ENCODE measurements at places on chromosomes 3 and 15.
A peak's percentile ranks its signal among the peaks of the same experiment; 100 is the strongest.

GRCh38 chr15:78944202-78944625 is 632 bp downstream of the CTSH start:
- no peak for DNase-seq

DNA sequence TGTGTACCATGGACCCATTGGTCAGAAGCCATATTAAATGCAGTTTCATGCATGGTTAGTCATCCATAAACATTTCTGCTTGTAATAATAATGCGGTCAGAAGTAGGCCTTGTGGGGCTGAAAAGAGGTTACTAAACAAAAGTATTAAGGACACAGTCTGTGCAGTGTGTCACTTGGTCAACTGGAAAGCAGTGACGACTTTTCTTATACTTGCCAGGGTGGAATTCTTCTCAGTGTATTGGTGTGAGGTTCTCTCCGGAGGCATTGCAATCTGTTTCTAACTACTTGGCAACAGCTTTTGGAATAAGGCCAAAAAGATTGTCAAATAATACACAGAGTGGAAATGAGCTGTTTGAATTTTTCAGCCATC is 46.8 kb downstream of the CHL1 start:
- no peak for DNase-seq

GRCh38 chr3:177894081-177894728 is 642.0 kb upstream of the KCNMB2 start:
- no peak for DNase-seq

GRCh38 chr3:71616571-71617021 is 33.1 kb upstream of the FOXP1 start:
- no peak for DNase-seq

- peak; percentile 78 for DNase-seq
These were observed 35.9 kb downstream of the OXNAD1 start for GRCh38 chr3:16300881-16301359.

GRCh38 chr3:184739594-184740505 is 28.0 kb upstream of the MAGEF1 start:
- peak; percentile 15 for DNase-seq

- DNase-seq, result no peak
These were observed 21.2 kb upstream of the LMOD3 start for GRCh38 chr3:69143612-69144011.

GRCh38 chr15:40342416-40343320 is 1.9 kb upstream of the CCDC9B start:
- no peak for DNase-seq

DNA sequence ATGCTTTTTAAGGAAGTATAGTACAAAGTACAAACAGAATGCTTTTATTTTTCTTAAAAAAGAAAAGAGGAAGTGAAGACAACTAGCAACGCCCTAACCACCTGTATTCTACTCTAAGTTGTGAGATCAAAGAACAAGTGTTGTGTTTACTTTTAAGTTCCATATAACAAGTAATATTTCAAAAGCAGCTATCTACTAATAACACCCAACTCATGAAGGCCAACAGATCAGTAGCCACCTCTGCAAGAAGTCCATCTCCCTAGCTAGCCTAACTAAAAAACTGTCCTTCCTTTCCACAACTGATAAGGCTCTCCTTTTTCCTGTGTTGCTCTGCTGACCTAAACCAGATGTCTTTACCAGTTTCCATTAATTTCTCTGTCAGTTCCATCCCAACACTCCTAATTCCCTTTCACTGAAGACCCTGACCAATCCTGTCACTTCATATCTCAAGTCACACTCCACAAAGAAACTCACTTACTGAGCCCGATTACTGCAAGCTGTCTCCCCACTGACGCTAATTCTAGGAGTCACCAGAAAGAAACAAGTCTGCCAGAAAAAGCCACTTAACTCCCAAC is 26.9 kb downstream of the PHC3 start:
- no peak for DNase-seq

DNA sequence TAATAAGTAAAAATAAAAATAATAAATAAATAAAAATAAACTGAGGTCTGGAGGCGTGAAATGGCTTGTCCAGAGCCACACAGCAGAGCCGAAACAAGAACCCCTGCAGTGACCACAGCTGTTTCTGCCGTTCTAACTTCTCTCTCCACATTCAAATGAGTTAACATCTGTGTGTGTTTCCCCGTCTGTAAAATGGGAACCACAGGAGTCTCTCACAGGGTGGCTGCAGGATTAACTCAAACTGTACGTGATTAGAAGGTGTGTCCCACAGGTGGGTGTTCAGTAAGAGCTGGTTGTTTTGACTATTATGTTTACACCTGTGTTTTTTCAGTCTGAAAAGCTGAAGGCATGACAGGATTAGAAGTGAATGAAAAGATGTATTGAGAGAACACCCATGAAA is 27.0 kb upstream of the MUC4 start:
- DNase-seq, result no peak

DNA sequence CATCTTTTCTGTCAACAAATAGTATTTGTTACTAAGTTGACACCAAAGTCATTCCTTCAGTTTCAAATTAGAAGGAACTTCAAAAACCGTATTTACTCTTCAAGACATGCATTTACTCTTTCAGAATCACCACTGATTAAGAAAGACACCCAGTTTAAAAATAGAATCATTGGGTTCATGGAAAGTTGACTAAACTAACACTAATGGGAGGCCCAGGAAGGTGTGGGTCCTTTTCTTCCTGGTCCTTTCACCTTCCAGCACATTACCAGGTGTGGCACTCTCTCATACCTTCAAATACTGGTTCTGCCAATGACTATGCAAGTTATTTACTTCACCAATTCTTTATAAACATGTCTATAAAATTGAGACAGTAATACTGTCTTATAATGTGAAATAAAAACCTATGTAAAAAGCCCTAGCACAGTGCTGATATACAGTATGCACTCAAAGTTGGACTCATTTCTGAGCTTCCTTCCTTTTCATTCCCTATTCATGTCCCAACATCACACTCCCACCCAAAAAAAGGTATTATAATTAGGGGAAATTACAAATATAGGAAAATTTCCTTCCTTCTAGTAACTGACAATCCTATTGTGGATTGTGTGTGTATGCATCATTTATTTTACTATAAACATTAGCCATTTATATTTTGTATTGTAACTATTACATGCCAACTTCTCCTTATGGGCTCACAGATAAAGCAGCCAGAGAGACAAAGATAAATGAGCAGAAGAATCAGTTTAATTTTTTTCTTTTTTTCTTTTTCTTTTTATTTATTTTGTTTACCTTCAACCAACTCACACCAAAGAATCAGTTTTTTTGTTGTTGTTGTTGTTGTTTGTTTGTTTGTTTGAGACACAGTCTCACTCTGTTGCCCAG is 48.9 kb downstream of the LRRFIP2 start:
- no peak for DNase-seq

DNA sequence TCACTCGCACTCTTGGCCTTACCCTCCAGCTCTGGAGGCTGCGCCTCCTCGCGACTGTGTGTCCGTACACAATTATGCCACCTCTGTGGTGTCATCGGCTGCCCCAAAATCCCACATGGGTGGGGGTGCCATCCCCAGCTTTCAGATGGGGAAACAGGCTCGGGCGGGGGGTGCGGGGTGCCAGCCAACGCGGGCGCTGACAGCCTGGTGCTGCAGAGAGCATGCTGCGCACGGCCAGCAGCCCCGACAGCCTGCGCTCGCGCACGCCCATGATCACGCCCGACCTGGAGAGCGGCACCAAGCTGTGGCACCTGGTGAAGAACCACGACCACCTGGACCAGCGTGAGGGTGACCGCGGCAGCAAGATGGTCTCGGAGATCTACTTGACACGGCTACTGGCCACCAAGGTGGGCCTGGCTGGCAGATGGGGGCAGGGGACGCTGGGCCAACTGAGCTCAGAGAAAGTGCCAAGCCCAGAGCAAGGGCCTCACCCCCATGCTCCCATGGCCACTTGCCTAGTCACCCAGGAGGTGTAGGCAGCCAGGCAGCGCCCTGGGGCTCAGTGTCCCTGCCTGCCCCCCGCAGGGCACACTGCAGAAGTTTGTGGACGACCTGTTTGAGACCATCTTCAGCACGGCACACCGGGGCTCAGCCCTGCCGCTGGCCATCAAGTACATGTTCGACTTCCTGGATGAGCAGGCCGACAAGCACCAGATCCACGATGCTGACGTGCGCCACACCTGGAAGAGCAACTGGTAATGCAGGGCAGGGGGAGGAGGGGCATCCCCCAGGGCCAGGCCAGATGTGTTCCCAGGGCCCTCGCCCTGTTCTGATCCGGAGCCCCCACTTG is 47.0 kb downstream of the PLXNA1 start:
- DNase-seq, result no peak

DNA sequence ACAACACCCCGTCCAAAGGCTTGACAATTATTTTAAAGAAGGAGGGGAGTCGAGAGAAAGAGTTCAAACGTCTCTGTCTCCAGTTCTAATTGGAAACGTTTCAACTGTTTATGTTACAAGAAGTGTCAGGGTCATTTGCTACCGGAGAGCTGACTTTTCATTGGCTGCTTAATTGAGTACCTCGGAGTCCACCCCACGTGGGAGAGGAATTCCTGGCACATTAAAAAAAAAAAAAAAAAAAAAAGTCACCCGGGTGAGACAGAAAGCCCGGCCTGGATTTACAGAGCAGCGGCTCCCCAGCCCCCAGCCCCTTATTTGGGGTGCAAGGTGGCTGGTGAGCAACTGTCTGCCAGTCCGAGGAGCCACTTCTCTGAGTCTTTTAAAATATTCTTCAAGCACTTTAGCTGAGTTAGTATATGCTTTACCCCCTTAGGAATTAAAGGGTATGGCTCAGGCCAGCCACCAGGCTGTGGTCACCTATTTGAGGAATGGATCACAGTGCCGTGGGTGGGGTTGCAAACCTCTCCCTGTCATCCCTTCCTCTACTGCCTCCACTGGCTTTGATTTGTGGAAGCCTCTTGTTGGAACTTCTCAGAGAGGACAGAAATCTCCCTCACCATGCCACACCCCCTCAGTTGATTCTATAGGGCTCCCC is 3.9 kb upstream of the TLE3 start:
- DNase-seq, result no peak

GRCh38 chr3:63809607-63810006 is 9.5 kb upstream of the C3orf49 start:
- no peak for DNase-seq

DNA sequence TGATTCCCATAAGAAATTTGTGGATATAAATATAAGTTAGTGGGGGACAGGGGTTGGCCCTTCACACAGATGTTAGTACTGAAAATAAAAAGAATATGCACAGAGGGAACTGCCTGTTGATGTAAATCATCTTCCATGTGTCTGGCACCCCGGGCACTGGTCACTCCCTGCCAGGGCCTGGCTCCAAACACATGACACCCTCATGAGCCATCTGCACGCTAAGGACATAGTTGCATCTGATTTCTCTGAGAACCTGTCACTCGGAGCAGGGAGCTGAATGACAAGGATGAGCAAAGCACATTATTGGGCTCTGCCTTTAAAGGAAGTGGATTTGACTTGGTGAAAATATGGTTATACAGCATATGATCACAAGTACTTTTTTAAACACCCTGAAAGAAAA is 66.2 kb upstream of the TSC22D2 start:
- DNase-seq, result no peak

- DNase-seq, result no peak
These were observed 788.2 kb upstream of the ARPP21 start for GRCh38 chr3:34851137-34851536.

DNA sequence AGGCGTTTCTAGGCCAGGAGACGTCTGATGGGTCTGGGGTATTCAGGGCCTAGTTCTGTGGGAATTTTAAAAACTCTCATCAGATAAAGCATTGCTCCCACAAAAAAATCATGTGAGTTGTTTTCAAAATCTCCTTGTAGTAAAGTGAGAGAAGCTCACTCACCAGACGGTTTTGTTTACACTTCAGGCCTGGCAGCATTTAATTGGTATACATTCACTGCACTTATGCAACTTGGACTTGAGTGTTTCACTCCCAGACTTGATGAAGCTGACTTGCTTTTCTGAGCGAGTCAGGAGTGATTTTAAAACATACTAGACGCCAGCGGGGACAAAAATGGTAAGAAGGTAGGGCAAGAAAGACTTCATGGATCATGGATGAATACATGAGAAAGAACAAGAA is 75.2 kb downstream of the SLCO3A1 start:
- DNase-seq, result no peak

DNA sequence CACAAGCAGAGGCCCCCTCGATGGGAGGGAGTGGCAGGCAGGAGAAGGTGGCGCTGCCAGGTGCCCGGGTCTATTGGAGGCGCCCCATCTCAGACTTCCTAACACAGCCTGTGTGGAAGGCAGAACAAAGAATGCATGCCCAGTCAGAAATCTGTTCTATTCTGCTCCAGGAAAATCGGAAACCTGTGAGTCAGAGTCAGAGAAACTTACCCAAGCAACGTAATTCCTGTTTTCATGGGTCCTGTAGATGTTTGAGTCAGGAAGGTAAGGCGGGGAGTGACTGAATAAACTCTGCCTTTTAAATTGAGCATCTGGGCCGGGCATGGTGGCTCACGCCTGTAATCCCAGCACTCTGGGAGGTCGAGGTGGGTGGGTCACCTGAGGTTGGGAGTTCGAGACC is 13.7 kb downstream of the MAP6D1 start:
- no peak for DNase-seq

GRCh38 chr3:186075489-186075888 is 33.4 kb downstream of the ETV5 start:
- no peak for DNase-seq

DNA sequence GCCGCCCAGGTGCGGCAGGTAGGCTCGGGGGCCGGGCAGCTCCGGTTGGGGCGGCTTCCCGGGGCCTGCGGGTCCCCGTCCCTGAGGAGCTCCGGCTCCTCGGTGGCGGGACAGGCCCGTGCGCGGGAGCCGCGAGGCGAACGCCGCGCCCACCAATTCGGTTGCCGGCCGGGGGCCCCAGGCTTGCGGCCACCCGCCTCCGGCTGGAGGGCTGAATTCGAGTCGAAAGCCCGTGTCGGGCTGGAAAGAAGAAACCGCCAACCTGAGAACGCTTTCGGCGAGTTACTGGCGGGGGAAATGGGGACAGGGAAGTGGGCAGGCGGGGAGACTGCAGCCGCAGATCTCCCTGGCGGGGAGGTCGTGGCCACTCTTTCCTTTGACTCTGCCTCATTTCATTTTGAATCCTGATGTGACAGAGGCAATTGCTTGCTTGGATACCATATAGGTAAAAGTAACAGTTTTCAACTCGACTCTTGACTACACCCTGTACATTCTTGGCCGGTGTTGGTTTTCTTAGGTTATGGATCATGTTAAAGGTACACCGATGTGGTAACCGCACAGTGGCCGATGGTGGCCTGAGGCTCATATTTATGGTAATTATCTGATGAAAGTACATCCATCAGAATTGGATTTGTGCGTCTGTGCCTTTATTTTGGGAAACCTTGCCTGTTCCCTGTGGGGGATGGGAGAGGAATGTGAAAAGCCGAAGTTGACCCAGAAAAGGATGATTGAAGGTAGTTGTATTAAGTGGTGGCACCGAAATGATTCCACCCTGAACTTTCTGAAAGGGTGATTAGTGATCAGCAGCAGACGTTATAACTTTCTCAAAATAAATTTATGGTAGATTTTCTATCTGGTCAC is 1.7 kb downstream of the B3GNT5 start:
- no peak for DNase-seq

GRCh38 chr3:171396048-171396447 is 64.2 kb downstream of the TNIK start:
- DNase-seq, result no peak

DNA sequence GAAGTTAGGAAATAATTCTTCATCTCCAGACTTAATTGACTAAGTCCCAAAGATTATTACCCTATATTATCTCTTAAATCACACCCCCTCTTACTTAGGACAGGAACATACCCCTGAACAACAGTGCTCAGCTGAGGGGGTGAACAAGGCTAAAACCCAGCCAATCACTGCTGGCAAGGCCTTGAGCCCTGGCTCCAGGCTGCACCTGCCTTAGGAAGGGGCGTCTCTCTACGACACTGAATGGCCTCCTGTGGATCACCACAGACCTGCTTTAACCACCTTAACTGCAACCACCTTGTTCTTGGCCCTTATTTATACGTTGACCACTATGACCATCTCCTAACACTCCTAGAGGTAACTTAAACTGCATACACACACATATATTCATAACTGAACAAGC is 267.4 kb upstream of the THBS1 start:
- no peak for DNase-seq

Measured in activated CD4-positive, alpha-beta T cell treated with anti-CD3 and anti-CD28 coated beads, Interleukin-10, Interleukin-2, amounts not matched to agents 100 ng/mL and 50 ng/mL, durations not matched to agents 16 hours and 8 hours (primary cell).